NCI-H187 (cell line): ENCODE measurements at places on chromosomes 6 and 20.

GRCh38 chr6:43359831-43360230 is 9.6 kb downstream of the ZNF318 start:
- no peak for DNase-seq

DNA sequence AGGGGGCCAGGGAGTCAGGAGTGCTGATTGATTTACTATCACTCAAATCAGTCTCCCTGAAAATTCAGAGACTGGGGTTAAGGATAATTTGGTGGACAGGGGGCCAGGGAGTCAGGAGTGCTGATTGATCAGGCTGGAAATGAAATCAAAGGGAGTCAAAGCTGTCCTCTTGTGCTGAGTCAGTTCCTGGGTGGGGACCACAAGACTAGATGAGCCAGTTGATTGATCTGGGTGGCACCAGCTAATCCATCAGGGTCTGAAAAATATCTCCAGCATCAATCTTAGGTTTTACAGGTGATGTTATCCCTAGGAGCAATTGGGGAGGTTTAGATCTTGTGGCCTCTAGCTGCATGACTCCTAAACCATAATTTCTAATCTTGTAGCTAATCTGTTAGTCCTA is 6.1 kb upstream of the AFG1L start:
- no peak for DNase-seq

GRCh38 chr6:117079951-117080350 is 185.4 kb upstream of the VGLL2 start:
- DNase-seq, result no peak

- no peak for DNase-seq
Measured at GRCh38 chr6:131685266-131685780, 15.9 kb downstream of the OR2A4 start.

DNA sequence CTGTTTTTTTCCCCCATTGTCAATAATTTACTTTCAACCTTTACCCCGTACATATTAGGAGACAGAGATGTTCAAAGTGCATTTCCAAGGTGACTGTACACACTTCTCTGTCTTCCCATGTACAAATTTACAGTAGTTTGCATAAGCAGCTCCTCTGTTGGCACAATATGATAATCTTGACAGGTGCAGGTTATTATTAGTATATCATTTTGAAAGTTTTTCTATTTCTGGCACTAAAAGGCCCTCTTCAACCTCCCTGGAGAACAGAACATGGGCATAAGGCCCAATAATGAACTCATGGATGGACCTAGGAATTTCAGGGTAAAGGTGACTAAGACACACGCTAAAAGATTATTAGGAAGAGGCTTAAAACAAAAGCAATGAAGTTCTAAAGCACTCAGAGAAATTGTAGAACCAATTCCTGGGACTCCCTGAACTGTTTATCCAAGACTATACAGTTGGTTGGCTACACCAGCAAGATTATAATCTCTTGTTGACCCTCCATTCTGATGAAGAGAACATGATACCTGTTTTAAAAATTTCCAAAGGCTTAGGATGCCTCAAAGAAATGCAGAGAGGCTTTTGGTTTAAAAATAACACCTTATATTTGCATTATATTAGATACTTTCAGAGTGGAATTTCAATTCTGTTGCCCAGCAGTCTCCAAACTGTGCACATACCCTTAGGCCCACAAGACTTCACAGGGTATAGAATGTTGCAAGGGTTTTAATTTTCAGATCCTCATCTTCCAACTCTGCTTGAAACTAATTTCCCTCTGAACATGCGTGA is 1.1 kb downstream of the AIG1 start:
- DNase-seq, result no peak

GRCh38 chr6:23228439-23229024 is 659.2 kb downstream of the HDGFL1 start:
- no peak for DNase-seq

GRCh38 chr6:5205035-5205507 is 55.7 kb downstream of the LYRM4 start:
- no peak for DNase-seq

DNA sequence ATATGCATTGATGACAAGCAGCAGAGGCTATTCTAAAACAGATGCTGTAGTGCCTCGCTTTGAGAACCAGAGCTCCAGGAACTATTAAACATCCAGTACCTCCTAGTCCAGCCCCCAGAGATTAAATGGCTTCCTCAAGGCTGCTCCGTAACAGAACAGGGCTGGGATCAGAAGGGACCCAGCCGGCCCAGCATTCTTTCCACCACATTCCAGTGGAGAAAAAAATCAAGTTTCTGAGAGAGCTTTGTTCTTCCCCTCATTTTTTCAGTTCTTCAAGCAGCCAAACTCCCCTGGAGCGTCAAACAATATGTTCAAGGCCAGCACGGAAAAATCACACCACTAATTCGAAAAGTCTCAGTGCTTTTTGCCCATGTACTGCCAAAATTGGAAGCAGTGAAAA is 5.8 kb upstream of the STMND1 start:
- no peak for DNase-seq

DNA sequence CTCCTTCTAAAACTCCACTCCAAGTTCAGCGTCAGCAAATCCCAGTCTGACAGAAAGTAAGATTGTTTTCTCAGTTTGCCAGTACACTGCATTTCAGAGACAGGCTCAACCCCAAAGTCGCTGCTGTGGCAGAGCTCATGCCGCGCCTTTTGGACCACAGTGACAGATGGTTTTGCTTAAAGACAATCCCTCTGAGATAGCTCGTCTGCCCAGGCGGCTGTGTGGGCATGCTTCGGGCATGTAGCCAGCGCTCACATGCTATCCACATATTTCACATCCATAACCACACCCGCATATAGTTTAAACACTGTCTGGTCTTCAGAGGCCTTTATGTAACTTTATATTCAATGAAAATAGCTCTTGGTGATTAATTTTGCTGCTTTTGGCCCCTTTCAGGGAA is 14.7 kb upstream of the PXDC1 start:
- no peak for DNase-seq

DNA sequence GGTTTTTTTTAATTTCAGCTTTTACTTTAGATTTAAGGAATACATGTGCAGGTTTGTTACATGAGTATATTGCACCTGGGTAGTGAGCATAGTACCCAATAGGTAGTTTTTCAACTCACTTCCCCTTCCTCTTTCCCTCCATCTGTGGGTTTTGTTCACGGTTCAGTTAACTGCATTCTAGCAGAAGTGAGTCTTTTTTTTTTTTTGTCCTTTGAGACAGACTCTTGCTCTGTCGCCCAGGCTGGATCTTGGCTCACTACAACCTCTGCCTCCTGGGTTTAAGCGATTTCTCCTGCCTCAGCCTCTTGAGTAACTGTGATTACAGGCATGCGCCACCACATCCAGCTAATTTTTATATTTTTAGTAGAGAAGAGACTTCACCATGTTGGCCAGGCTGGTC is 8.7 kb downstream of the UBR2 start:
- DNase-seq, result no peak

DNA sequence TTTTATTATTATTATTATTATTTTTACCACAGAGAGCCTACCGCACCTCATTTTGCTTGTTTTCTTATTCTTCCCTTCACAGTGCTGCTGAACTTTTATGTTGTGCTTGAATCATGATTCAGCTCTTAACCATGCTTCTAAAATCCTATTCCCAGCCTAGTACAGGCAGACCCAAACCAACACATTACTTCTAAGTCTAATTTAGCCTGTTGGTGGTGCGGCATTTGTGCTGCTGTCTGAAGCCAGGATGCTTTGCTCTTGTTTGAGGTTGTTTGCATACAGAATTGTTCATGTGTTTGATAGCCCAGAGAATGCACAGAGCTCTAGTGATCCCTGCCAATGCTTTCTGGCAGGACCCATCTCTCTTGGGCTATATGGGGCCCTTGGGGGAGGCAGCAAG is 213.5 kb upstream of the KCNG1 start:
- DNase-seq, result no peak
